Aorta (tissue), 5 donors: ENCODE measurements at places on chromosomes 7 and 10. TPM values are rescaled to one million over a fixed set of nuclear protein-coding genes. Genes with fewer than 3 reads are reported as not detected.

DNA sequence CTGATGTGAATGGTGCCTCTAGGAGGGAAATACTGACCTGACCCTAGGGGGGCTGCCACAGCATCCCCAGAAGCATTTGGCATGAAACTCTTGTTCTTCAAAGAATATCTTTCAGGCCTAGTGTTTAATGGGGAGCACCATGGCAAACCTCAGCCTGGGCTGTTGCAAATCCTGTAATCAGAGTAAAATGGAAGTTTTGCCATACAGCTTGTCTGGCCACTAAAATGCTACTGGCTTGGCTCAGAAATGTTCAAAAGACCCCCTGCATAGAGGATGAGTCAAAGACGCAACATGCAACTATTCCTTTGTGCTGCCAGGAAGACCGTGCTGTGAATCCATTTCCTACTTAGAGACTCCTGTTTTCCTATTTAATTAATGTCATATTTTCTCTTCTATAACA is 26.7 kb downstream of the HECW1 start:
- H3K4me3 ChIP-seq: no peak overlapping the region
- H3K4me1 ChIP-seq: no peaks in the 10 kb centered on the region
- no peak overlapping the region for H3K27ac ChIP-seq

GRCh38 chr7:127850195-127850594 is 181.0 kb downstream of the LRRC4 start:
- no peak for DNase-seq
- H3K4me1 ChIP-seq: no peaks in the 10 kb centered on the region
- H3K36me3 ChIP-seq: no peaks in the 10 kb centered on the region
- H3K4me3 ChIP-seq: no peak overlapping the region
- no peak overlapping the region for H3K27ac ChIP-seq

GRCh38 chr7:30914596-30914995 is 2.9 kb downstream of the AQP1 start:
- peak; percentile 94 for DNase-seq
- H3K4me1 ChIP-seq: no peaks in the 10 kb centered on the region
- H3K4me3 ChIP-seq: peak overlapping the region; percentile 88
- H3K27me3 ChIP-seq: no peaks in the 10 kb centered on the region
- H3K36me3 ChIP-seq: no peaks in the 10 kb centered on the region
- H3K27ac ChIP-seq: peak overlapping the region; percentile 79

- DNase-seq: no peak
- H3K4me1 ChIP-seq: peaks cover 3% of the 10 kb centered on the region
- H3K36me3 ChIP-seq: no peaks in the 10 kb centered on the region
- H3K4me3 ChIP-seq: no peak overlapping the region
- H3K27ac ChIP-seq: no peak overlapping the region
- no peaks in the 10 kb centered on the region for H3K27me3 ChIP-seq
Observed at GRCh38 chr10:11019724-11020547, 2.3 kb downstream of the CELF2 start.

Gene PDE1C
- total RNA-seq: 7.1 TPM

Gene CFAP70
- 2.4 TPM for total RNA-seq

DNA sequence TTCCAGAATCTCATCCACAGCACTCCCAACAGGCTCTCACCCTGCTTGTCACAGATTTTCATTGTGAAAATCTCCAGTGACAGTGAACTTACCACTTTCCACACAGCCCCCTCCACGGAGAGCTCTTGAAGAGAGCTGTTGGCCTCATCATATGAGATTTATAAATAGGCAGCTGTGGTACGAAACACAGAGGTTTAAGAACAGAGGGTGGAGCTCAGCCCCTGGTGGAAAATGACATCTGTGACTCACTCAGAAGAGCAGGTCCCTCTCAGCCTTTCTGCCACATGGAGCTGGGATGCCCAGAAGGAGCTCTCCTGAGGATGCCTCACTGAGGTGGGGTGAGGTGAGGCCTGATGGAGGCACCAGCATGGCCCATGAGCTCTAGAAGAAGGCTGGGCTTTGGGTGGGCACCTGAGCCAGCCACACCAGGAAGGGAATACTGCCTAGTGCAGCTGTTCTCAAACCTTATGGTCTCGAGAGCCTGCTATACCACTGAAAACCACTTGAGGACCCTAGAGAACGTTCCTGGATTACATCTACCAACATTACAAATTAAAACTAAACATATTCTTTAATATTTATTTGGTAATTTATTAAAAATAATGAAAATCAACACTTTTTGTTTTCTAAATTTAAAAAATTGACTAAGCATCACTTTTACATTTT is 25.8 kb upstream of the EEPD1 start:
- no peak overlapping the region for H3K4me3 ChIP-seq
- H3K36me3 ChIP-seq: no peaks in the 10 kb centered on the region
- no peaks in the 10 kb centered on the region for H3K4me1 ChIP-seq
- no peak overlapping the region for H3K27ac ChIP-seq
- no peaks in the 10 kb centered on the region for H3K27me3 ChIP-seq

GRCh38 chr10:55048830-55049498 is 247.9 kb upstream of the PCDH15 start:
- H3K36me3 ChIP-seq: no peaks in the 10 kb centered on the region
- DNase-seq: no peak
- H3K27me3 ChIP-seq: no peaks in the 10 kb centered on the region
- no peak overlapping the region for H3K27ac ChIP-seq

- H3K27ac ChIP-seq: peak overlapping the region; percentile 72
- no peaks in the 10 kb centered on the region for H3K36me3 ChIP-seq
- no peak overlapping the region for H3K4me3 ChIP-seq
- H3K4me1 ChIP-seq: peaks cover 2% of the 10 kb centered on the region
- DNase-seq: peak; percentile 66
Observed at GRCh38 chr7:30470163-30470770, 8.3 kb downstream of the NOD1 start.

Gene GARIN1A
- total RNA-seq: 6.1 TPM

DNA sequence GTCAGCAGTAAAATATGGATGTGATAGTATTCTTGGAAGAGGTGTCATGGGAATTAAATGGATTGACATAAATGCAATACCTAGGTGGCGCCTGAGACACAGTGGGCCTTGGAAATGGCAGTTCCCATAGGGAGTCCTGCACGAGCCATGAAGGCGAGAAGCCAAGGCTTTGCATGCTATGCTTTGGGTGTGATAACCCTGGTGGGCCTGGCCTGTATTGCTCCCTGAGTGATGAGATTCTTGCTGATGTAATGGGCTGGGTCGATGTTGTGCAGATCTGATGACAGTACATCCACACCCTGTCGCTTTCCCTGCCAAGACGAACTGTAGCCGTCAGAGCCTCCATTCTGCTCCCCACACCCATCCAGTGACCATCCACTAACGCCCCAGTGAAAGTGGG is 46.4 kb downstream of the CREB5 start:
- H3K36me3 ChIP-seq: no peaks in the 10 kb centered on the region
- H3K4me3 ChIP-seq: no peak overlapping the region
- no peaks in the 10 kb centered on the region for H3K27me3 ChIP-seq
- H3K27ac ChIP-seq: no peak overlapping the region
- no peak for DNase-seq

Gene EIF5AL1
- 0.10 TPM for total RNA-seq

Gene ACSM6
- total RNA-seq: 0.99 TPM

GRCh38 chr10:121572859-121573537 is 25.2 kb downstream of the FGFR2 start:
- H3K27ac ChIP-seq: no peak overlapping the region
- no peaks in the 10 kb centered on the region for H3K36me3 ChIP-seq
- DNase-seq: no peak

Gene OIT3
- total RNA-seq: 0.23 TPM

DNA sequence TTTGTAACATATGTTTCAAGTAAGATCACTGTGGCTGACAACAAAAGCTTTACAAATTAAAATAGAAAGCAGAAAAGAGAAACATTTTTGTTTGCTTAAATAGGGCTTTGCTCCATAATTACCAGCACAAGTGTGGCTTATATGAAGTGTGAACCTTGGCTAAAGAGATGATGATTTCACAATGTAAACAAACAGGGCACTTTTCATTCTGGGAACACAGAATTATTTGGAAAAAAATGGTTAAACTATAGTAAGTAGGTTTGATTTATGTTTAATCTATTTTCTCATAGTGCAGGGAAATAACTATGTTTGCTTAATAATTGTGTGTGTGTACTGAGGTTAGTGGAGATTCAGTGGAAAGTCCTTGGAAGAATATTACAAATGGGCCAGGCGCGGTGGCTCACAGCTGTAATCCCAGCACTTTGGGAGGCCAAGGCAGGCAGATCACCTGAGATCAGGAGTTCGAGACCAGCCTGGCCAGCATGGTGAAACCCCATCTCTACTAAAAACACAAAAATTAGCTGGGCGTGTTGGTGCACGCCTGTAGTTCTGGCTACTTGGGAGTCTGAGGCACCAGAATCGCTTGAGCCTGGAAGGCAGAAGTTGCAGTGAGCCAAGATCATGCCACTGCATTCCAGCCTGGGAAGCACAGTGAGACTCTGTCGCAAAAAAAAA is 19.1 kb upstream of the OTUD1 start:
- H3K27ac ChIP-seq: no peak overlapping the region
- no peak overlapping the region for H3K4me3 ChIP-seq
- H3K27me3 ChIP-seq: no peaks in the 10 kb centered on the region
- H3K36me3 ChIP-seq: no peaks in the 10 kb centered on the region

DNA sequence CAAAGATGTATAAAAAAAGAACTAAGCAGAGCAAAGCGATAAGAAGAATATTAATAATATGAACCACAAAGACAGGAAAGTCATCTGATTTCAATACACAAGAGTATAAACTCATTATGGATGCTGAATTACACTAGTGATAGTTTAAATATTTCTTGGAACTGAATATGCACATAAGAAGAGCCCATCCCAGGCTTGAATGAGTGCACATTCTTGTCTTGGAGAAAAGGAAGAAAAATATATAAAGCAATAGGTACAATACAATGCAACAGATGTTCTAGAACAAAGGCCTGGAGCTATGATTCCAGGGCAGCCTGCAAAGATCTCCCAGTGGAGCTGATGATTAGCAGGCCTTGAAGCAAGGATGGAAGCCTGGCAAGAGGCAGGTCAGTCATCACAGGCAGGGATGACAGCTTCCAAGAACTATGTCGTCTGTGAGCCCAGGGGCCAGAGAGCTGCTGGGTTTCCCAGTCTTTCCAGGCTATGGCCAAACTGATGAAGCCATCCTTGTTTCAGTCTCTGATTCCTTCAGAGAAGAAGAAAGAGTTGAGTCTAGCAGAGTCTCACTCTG is 277.6 kb downstream of the KCNMA1 start:
- DNase-seq: no peak
- H3K27ac ChIP-seq: no peak overlapping the region
- no peaks in the 10 kb centered on the region for H3K36me3 ChIP-seq
- H3K27me3 ChIP-seq: no peaks in the 10 kb centered on the region

- no peak overlapping the region for H3K27ac ChIP-seq
- no peaks in the 10 kb centered on the region for H3K36me3 ChIP-seq
- H3K27me3 ChIP-seq: no peaks in the 10 kb centered on the region
- H3K4me3 ChIP-seq: no peak overlapping the region
- no peak for DNase-seq
- no peaks in the 10 kb centered on the region for H3K4me1 ChIP-seq
Observed at GRCh38 chr10:108410236-108410635, 1245.7 kb upstream of the SORCS1 start.

Gene SEMA3A
- 11.0 TPM for total RNA-seq

GRCh38 chr10:98414932-98415730 is at the start of gene PYROXD2:
Gene PYROXD2 (minus strand): TSS chr10:98415182. CDS start chr10:98415135, 47 bp downstream.
- H3K27me3 ChIP-seq: no peaks in the 10 kb centered on the region
- DNase-seq: peak; percentile 96
- H3K36me3 ChIP-seq: peaks cover 2% of the 10 kb centered on the region

Gene VIPR2
- total RNA-seq: 12.6 TPM

Gene PODXL
- total RNA-seq: 27.3 TPM

DNA sequence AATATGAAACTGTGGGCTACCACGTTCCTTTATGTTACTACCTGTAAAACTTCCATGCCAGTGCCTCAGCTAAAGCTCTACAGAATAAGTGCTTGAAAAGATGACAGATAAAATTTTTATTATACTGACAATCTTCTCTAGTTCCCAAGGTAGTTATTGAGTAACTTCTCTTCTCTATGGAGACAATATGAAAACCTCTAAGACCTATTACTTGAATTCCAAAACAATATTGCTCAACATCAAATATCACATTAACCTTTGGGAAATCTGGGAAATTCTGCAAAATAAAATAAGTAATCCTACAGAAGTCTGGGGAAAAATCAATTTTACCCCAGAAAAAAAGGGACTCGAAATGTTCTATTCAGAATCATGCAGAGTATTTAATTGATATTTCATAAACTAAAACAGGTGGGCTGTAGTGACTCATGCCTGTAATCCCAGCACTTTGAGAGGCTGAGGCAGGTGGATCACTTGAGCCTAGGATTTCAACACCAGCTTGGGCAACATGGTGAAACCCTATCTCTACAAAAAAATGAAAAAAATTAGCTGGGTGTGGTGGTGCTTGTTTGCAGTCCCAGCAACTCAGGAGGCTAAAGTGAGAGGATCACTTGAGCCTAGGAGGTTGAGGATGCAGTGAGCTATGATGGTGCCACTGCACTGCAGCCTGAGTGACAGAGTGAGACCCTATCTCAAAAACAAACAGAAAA is 23.8 kb upstream of the ANK3 start:
- H3K4me3 ChIP-seq: no peak overlapping the region
- no peaks in the 10 kb centered on the region for H3K4me1 ChIP-seq
- H3K27ac ChIP-seq: no peak overlapping the region
- H3K27me3 ChIP-seq: no peaks in the 10 kb centered on the region
- no peaks in the 10 kb centered on the region for H3K36me3 ChIP-seq
- DNase-seq: no peak

- no peaks in the 10 kb centered on the region for H3K36me3 ChIP-seq
- no peaks in the 10 kb centered on the region for H3K4me1 ChIP-seq
- DNase-seq: no peak
- no peaks in the 10 kb centered on the region for H3K27me3 ChIP-seq
- no peak overlapping the region for H3K4me3 ChIP-seq
Observed at GRCh38 chr7:30090111-30090510, 44.7 kb upstream of the MTURN start.

- H3K27ac ChIP-seq: no peak overlapping the region
- H3K4me1 ChIP-seq: peaks cover 3% of the 10 kb centered on the region
- H3K36me3 ChIP-seq: no peaks in the 10 kb centered on the region
- DNase-seq: no peak
- no peaks in the 10 kb centered on the region for H3K27me3 ChIP-seq
Observed at GRCh38 chr10:77467422-77467963, 170.1 kb downstream of the KCNMA1 start.

GRCh38 chr7:141071260-141071854 is 2.5 kb upstream of the TMEM178B start:
- no peak for DNase-seq
- no peak overlapping the region for H3K27ac ChIP-seq
- no peaks in the 10 kb centered on the region for H3K27me3 ChIP-seq
- H3K36me3 ChIP-seq: no peaks in the 10 kb centered on the region
- H3K4me3 ChIP-seq: no peak overlapping the region
- H3K4me1 ChIP-seq: no peaks in the 10 kb centered on the region

GRCh38 chr10:14556285-14556956 is 218.3 kb downstream of the FAM107B start:
- no peak for DNase-seq
- no peak overlapping the region for H3K4me3 ChIP-seq
- no peaks in the 10 kb centered on the region for H3K36me3 ChIP-seq
- peak overlapping the region; percentile 72 for H3K27ac ChIP-seq

DNA sequence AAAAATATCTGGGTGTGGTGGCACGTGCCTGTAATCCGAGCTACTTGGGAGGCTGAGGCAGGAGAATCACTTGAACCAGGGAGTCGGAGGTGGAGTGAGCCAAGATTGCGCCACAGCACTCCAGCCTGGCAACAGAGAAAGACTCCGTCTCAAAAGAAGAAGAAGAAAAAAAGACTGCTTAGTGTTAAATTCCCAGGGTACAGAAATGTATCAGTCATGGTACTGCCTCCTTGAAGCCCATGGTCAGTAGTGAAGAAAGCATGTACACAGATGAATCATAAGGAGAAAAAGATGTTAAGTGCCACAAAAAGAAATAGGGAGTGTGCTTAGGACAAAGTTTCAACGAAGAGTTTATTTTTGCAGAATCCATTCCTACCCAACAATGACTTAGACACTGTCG is 62.5 kb upstream of the KMT2E start:
- H3K36me3 ChIP-seq: no peaks in the 10 kb centered on the region
- H3K4me1 ChIP-seq: no peaks in the 10 kb centered on the region
- no peaks in the 10 kb centered on the region for H3K27me3 ChIP-seq
- no peak overlapping the region for H3K4me3 ChIP-seq
